CD4-positive, alpha-beta T cell treated with Interleukin-6 at 100 ng/mL for 8 hours (primary cell): ENCODE measurements at places on chromosomes 5 and 9.

GRCh38 chr5:472656-473550, 29.9 kb downstream of the EXOC3 start:
- DNase-seq = peak; percentile 87

- no peak for DNase-seq
These were observed 103.5 kb upstream of the SIMC1 start for GRCh38 chr5:176134529-176135223.

- peak; percentile 81 for DNase-seq
These were observed 3.9 kb downstream of the TEX53 start for GRCh38 chr9:114653556-114654159.

GRCh38 chr5:153623751-153624450, 133.4 kb downstream of the GRIA1 start:
- no peak for DNase-seq

- no peak for DNase-seq
These were observed 234.4 kb upstream of the DAPK1 start for GRCh38 chr9:87263291-87263690.
